Caudate nucleus (tissue), 63 donors: ENCODE measurements at places on chromosomes 7 and 10.

DNA sequence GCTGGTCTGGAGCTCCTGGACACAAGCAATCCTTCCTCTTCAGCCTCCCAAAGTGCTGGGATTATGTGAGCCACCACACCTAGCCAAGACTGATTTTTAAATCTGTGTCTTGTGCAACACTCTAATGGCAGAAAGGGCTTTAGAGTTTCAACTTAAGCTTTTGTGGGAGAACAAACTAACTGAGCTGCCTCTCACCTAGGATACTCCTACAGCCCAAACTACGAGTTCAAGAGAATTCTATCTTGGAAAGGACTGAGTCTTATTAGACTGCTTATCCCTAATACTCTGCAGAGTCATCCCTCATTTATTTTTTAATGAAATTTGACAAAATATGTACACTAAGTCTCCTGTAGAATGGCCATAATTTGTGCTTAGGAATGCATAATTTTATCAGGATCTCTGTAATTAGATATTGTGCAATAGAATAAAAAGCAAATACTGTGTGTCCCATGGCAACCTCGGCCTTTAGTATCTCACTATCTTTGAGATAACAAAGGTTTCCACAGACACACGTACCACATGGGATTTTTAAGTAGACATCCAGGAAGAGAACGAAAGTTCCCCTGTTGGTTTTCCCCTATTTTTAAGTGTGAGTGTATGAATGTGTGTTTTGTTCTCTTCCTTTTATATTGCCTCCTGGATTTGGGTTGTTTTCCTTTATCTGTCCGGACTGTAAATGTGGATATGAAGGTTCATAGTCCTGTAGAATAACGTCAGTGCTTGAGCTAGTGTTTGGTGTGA is 199.4 kb upstream of the TCF7L2 start:
- no peak for DNase-seq

DNA sequence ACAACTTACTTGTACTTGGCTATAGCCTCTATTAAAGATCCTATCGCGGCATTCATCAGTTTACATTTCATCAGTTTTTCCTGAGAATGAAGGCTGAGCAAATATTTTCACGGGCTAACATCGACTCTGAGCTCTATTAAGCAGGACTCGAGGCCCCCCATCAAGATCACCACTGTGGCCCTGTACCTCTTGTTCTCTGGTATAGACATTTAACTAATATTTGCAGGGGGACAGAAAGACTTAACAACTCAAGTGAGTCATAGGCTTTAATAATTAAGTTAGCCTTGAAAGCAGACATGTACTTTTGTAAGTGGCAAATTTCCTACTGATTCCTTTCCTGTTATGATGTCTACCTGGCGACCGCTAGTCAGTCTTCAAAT is 45.4 kb downstream of the DOCK4 start:
- DNase-seq: no peak

DNA sequence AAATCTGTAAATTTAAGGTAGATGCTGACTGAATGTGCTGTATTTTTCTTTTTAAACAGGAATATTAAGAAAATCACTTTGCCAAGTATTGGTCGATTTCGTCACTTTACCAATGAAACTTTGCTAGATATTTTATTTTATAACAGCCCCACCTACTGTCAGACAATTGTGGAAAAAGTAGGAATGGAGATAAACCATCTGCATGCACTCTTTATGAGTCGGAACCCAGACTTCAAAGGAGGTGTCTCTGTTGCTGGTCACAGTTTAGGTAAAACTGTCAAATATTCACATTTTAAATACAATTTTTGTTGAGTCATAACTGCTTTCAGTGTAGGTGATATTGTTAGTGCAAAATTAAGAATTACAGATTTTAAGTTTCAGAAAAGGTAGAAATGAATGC is 25.2 kb downstream of the SEC23IP start:
- DNase-seq: no peak

DNA sequence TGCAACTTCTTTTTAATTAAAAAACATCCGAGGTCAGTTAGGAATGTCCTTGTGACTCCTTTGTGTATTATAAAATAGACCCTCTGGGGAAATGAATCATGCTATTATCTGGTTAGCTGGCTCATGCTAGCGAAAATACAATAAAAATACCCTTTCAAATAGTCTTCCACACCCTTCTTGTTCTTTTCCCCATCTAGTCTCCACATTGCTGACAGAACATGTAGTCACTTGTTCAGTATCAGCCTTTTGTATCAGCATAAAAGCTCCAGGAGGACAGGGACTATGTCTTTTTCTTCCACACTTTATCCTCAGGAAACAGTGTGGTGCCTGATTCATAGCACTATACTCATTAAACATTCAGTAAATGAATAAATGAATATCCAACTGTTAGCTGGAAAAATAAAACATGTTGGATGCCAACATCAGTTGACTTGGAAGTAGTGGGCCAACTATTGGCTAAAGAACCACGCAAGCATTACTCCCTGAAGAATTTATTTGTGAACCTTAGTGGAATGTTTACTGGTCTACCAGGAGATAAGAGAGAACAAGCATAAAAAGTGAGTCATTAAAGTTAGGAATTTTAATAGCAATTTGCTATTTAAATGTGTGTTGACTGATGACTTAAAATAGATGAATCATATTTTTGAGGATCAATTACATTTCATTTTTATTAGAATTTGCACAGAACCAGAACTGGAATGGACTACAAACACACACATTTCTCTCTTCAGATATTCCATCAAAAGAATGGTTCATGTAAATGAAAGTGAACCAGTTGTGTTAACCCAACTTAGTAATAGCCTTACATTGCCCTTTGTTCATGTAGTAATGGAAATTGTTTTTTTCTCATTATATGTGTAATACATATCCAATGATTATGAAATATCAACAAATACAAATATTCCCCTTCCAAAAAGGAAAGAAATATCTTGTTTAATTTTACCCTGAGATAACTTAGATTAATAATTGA is 129.6 kb downstream of the DKK1 start:
- DNase-seq: no peak

DNA sequence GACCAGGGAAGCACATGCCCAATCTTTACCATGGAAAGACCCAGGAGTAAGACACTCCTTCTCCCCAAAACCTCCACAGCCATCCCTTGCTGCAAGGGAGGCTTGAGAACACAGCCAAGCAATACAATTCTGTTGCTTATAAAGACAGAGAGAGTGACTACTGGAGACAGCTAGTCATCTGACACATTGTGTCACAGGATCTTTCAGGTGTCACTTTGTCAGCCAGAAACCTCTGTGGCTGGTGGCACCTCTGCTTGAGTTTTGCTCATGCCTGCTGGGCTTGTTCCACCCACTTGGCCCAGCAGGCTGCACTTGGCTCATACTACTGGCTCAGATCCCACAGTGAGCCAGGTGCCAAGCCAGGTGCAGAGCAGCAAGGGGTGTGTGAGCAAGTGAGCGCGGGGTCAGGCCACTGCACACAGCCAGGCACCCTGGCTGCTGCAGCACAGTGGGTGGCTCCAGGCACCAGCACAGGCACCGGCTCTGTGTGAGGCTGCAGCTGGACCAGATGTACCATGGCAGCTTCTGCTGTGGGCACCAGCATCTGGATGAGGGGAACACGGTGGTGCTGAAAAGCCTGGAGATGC is 12.4 kb upstream of the PRLHR start:
- DNase-seq: no peak

- DNase-seq: no peak
Observed at GRCh38 chr10:67772894-67773511, 65.0 kb downstream of the DNAJC12 start.

- peak; percentile 88 for DNase-seq
Observed at GRCh38 chr7:111090846-111091245, at the start of gene LRRN3. TSS of gene LRRN3 (plus strand) at chr7:111091127. CDS start at chr7:111122773, 31,646 bp downstream.

GRCh38 chr7:152583006-152583405 is 92.9 kb downstream of the XRCC2 start:
- no peak for DNase-seq

- DNase-seq: no peak
Observed at GRCh38 chr10:33271969-33272583, 62.4 kb downstream of the NRP1 start.

DNA sequence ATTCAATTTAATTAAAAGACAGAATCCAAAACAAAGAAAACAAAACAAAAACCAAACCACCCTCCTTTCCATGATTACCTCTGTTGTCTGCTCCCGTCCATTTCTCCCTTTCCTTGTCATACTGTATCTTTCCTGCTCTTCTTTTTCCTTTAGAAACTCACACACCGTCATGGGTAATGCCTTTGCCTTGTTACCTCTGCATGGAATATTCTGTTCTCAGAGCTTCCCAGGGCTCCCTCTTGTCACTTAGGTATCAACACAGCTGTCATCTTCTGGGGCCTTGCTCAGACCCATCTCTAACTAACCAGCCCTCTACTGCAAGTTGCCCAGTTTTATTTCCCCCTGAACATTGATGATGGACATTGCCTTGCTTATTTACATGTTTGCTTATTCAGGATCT is 30.2 kb upstream of the GIMAP8 start:
- no peak for DNase-seq

GRCh38 chr10:83945982-83946718 is 193.2 kb upstream of the GHITM start:
- no peak for DNase-seq

GRCh38 chr10:47160967-47161366 is 139.0 kb upstream of the GDF10 start:
- no peak for DNase-seq

- no peak for DNase-seq
Observed at GRCh38 chr10:14727465-14727864, 47.2 kb downstream of the FAM107B start.

- no peak for DNase-seq
Observed at GRCh38 chr10:71072131-71072822, 140.1 kb upstream of the UNC5B start.
